Stimulated activated CD8-positive, alpha-beta memory T cell treated with anti-CD3 and anti-CD28 coated beads, Interleukin-4, amount 100 ng/mL, for 24 hours (primary cell): ENCODE measurements at places on chromosomes 13 and 19.
A peak's percentile ranks its signal among the peaks of the same experiment; 100 is the strongest.

- no peak for DNase-seq
Observed at GRCh38 chr19:32174386-32175113, 170.9 kb upstream of the ZNF507 start.

GRCh38 chr13:21218351-21219035 is 42.0 kb downstream of the MRPL57 start:
- no peak for DNase-seq

- no peak for DNase-seq
Observed at GRCh38 chr13:66225072-66225471, 1005.1 kb downstream of the PCDH9 start.

DNA sequence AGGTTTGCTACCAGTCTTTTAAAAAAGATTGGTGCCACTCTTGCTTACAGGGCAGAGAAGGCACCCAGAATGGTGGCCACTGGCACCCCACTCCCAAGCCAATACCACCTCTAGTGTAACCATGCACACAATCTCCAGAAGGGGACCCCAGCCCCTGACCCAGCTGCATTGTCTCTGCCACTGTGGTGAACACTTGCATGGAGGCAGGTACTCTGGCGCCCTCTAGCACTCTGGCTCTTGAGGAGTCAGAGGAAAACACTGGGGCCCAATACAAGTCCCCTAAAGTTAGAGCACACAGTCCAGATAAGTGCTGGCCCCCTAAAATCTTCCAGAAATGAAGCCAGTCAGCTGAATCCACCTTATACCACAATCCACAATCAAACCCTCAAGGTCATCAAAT is 6.0 kb downstream of the ERVV-1 start:
- DNase-seq: no peak

DNA sequence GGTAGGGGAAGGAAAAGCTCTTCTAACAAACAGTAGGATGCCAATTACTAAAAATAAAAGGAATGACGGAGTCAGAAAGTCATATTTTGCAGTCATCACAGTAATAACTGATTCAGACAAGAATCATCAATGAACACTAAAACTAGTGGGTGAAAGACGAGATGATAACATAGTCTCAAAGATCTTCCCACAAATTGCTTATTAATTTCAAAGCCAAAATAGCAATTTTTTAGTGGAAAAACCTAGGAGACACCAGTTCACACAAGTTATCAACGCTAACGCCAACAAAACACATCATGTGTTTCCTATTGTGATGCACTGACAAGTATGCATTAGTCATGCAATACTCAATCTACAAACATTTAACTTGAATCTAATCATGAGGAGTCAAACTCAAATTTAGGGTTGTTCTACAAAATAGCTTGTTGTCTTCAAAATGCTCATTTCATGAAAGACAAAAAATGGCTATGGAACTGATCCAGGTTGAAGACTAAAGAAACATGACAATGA is 18.6 kb downstream of the ZNF233 start:
- DNase-seq: no peak

- no peak for DNase-seq
Observed at GRCh38 chr13:106696140-106696539, 128.2 kb upstream of the ARGLU1 start.

DNA sequence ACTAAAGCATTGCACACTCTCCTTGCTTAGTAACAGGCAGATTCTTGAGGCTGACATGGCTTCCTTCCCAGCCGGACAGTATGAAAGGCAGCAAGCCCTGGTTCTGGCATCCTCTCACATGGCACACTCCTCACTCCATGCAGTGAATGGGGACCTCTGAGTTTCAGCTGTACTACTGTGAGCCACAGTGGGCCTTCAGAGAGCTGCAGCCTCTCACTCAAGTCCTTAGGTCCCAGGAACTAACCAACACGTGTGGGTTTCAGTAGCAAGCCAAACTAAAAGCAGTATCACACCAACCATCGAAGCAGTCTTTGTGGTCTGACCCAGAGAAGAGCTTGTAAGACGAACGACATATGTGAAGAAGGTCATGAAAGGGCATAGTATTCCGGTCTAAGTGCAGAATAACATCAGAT is 128.2 kb downstream of the TBC1D4 start:
- no peak for DNase-seq

GRCh38 chr19:29529646-29530539 is 4.1 kb downstream of the VSTM2B start:
- no peak for DNase-seq

DNA sequence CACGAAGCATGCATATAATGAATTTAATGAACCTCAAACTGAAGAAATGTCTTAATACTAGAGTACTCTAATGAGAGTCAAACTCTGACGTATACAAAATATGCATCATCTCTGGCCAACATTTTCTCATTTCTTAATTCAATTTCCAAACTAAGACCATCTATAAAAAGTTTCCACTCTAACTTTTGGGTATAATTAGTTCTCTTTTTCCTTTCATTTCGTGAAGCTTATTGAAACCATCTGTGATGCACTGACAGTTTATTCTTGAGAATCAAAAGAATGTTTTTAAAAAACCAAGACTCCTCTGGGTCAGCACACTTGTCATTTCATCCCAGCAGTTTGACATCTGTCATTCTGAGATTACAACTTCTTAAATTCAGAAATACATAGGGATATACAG is 90.0 kb downstream of the CAB39L start:
- DNase-seq: no peak

DNA sequence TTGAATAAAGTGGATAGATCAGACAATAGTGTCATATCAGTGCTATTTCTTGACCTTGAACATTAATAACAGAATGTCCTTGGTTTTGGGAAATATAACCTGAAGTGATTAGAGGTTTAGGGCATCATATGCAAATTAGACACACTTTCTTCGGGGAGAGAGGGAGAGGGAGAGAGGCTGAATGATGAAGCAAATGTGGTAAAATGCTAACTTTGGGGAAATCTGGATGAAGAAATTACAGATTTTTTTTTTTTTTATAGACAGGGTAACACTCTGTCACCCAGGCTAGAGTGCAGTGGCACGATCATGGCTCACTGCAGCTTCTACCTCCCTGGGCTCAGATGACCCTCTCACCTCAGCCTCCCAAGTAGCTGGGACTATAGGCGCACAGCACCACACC is 3.9 kb upstream of the NCR1 start:
- DNase-seq: no peak

- DNase-seq: no peak
Observed at GRCh38 chr19:32880622-32881021, 11.1 kb upstream of the SLC7A9 start.

DNA sequence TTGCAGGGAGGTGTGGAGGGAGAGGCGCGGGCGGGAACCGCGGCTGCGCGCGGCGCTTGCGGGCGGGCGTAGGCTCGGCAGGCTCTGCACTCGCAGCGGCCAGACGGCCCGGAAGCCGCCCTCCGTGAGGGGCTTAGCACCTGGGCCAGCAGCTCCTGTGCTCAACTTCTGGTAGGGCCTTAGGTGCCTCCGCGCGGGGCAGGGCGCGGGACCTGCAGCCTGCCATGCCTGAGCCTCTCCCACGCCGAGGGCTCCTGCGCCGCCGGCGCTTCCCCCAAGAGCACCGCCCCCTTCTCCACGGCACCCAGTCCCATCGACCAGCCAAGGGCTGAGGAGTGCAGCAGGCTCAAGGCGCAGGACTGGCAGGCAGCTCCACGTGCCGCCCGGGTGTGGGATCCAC is 940.8 kb upstream of the PCDH9 start:
- no peak for DNase-seq

- DNase-seq: no peak
Observed at GRCh38 chr19:53880711-53881481, 1.1 kb upstream of the PRKCG start.

DNA sequence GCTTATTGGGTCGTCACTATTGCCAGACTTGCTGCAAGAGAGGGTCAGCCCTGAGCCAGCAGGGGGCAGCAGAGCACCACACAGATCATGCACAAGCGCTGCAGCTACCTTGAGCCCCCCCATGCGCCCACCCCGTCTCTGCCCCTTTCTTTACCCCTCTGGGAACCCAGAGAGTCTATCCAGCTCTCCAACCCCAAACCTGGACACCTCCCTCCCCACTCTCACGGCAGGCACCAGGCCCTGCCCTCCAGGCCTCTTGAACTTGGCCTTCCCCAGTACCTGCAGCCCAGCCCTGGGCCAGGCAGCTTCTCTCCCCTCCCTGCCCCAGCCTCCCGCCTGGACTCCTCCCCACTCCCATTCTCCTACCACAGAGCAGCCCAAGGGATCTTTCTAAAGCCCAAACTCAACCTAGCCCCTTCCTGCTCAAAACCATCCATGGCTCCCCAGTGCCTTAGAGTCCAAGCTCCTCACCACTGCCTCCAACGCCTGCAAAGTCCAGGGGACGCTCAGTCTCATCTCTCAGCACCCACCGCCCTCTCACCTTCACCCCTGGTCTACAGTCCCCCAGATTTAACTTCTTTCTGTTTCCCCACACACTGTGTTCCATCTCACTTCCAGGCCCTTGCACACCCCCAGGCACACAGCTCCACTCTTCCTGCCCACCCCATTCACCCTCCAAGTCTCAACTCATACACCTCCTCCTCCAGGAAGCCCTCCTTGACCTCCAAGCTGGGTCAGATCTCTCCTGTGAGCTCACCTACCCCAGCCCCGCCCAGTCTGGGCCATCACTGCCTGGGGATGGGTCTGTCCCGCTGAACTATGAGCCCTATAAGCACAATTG is 9.4 kb upstream of the CEACAM16 start:
- peak; percentile 73 for DNase-seq

DNA sequence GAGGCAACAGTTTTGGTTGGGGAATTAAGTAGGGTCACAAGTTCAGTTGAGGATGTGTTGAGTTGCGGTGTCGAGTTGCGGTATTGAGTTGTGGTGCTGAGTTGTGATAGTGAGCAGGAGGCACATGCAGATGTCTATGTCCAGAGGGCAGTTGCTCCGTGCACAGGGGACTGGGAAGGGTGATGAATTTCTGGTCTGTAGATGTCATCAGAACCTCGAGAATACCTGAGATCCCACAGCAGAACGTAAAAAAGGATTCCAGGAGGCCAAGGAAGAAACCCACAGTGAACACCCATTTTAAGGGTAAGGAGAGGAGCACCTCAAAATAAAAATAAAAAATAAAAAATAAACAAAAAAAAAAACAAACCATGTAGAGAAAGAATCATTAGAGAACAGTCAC is 354.4 kb upstream of the ARGLU1 start:
- DNase-seq: no peak

DNA sequence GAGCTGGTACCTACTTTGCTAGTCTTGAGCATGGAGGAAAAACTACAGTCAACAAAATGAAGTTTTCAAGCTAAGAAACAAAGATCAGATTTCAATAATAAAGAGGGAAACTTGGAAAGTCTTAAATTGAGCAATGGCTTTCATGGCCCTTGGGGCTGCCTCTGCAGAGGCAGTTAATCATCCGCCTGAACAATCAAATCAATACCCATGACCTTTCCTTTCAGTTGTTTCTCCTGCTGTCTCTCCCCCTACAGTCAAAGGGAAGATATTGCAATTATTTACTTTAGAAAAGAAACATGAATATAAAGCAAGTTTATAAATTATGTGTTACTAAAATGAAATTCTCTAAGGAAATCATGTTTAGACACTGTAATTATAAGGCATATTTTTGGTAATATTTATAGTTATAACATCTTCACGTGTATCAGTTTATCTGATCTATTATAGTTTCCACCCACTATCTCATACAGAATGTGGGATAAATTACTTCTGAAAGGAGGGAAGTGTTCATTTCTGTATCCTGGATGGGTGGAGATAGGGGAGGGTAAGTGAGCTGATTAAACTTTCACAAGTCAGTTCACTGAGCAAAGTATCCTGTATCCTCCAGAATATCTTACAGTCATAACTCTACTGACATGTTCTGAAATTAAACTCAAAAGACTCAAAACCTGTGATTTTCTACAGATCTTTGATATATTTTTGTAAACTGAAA is 72.4 kb upstream of the TSC22D1 start:
- no peak for DNase-seq

- DNase-seq: no peak
Observed at GRCh38 chr13:96299235-96299634, 209.3 kb downstream of the HS6ST3 start.

GRCh38 chr13:111283457-111283856 is 37.0 kb upstream of the TEX29 start:
- DNase-seq: no peak

- no peak for DNase-seq
Observed at GRCh38 chr13:91238036-91238435, 109.5 kb upstream of the MIR17HG start.

GRCh38 chr13:20035130-20035529 is 76.6 kb downstream of the ZMYM2 start:
- no peak for DNase-seq

GRCh38 chr13:60790620-60791019 is 393.6 kb downstream of the TDRD3 start:
- DNase-seq: no peak

GRCh38 chr13:106115081-106115480 is 420.4 kb downstream of the EFNB2 start:
- no peak for DNase-seq

GRCh38 chr19:34128558-34129250 is 43.6 kb upstream of the LSM14A start:
- no peak for DNase-seq

- no peak for DNase-seq
Observed at GRCh38 chr13:100483841-100484381, 104.7 kb downstream of the GGACT start.

- DNase-seq: no peak
Observed at GRCh38 chr13:99564386-99564785, 63.1 kb downstream of the TM9SF2 start.

DNA sequence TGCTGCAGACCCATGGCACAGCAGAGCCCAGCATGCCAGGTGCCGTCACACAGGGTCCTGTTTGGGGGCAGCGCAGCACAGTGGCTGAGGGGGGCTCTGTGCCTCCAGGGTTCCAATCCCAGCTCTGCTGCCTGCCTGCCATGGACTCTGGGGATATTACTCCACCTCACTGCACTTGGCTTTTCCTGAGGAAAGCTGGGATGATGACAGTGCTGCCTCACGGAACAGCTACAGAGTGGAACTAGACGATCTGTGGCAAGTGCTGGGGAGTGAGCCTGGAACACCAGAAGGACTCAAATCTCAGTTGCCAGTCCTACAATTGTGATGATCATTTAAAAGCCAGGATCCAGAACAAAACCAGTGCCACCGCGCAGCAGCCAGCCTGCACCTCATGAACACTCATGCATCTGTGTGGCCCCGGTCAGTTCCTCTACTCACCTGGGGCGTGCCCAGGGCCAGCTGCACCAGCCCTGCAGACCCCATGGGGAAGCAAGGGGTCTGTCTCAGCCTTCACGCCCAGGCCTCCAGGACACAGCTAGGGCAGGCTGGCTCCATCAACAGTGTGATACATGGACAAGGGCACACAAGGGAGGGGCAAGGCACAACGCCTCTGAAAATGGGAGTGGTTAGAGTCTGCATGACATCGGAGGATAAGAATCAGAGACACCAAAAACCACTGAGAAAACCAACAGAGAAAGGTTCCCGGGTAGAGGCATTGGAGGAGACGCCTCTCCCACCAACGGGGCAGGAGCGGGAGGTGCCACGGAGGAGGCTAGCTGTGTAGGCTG is 55.2 kb downstream of the ATP7B start:
- no peak for DNase-seq
